DND-41 (cell line): ENCODE measurements at places on chromosomes 5 and 9.

GRCh38 chr5:147509710-147510651 is at the start of gene DPYSL3:
Gene DPYSL3, minus strand, starts transcription at chr5:147510068. Its CDS starts 210 bp downstream, at chr5:147509858.
- H3K4me3 ChIP-seq: no peak within 1 kb of the TSS
- no peaks in the 10 kb centered on the region for H3K27me3 ChIP-seq
- H3K27ac ChIP-seq: no peak within 1 kb of the TSS
- DNase-seq: no peak

- DNase-seq: no peak
- no peaks in the 10 kb centered on the region for H3K4me1 ChIP-seq
- H3K27me3 ChIP-seq: no peaks in the 10 kb centered on the region
- H3K4me3 ChIP-seq: no peak overlapping the region
- peaks cover 58% of the 10 kb centered on the region for H3K36me3 ChIP-seq
Measured at GRCh38 chr9:92349771-92350739, 24.3 kb downstream of the CENPP start.

DNA sequence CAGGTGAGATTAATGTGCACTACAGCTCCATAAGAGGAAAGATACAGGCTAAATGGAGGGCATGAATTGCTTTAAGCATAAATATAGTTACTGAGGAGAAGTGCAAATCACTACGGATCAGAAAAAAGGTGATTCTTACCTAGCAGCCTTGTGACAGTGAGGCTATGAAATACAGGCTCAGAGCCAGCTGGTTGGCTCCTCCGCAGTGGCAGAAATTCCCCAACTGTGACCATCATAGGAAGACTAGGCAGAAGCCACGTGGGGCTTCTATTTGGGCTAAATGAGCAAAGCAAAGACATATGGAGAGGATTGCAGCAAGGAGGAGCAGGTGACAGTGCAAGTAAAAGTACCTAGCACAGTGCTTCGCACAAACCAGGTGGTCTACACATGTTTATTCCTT is 40.5 kb downstream of the CDO1 start:
- no peaks in the 10 kb centered on the region for H3K4me1 ChIP-seq
- no peak overlapping the region for H3K27ac ChIP-seq
- H3K27me3 ChIP-seq: peaks cover 4% of the 10 kb centered on the region
- DNase-seq: no peak
- H3K36me3 ChIP-seq: no peaks in the 10 kb centered on the region

DNA sequence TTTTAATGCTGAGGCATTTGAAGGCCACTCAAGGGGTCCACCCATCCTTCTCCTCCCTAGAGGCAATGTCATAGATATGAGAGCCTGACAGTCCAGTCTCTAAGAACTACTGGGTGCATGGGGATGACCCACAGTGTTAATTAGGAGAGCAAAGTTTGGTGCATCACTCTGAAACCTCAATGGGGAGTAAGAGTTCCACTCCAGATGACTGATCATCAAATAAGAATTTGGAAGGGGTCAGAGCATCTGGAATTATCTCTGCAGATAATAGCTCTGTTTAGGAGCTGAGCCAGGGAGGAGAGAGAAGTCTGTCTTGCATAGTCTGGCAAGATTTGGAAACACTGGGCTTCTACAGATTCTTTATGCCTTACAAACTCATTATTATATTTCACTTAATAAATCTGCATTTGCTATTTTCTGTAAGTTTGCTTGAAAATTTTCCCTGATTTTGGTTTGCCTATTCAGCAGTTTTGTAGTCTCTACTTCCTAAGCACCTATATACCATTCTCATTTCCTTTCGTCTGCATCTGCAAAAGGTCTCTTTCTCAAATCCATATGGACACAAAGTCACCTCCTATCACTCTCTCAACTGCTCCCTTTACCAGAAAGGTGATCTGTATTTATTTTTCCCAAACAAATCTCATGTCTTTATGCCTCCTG is 27.7 kb downstream of the FGF10 start:
- no peaks in the 10 kb centered on the region for H3K27me3 ChIP-seq
- H3K4me3 ChIP-seq: no peak overlapping the region
- DNase-seq: no peak
- H3K4me1 ChIP-seq: no peaks in the 10 kb centered on the region

GRCh38 chr9:295576-295975 is 80.9 kb downstream of the DOCK8 start:
- H3K4me3 ChIP-seq: no peak overlapping the region
- no peaks in the 10 kb centered on the region for H3K27me3 ChIP-seq
- no peaks in the 10 kb centered on the region for H3K4me1 ChIP-seq
- no peak for DNase-seq
- peaks cover 85% of the 10 kb centered on the region for H3K36me3 ChIP-seq

- H3K4me3 ChIP-seq: no peak overlapping the region
- DNase-seq: no peak
- no peaks in the 10 kb centered on the region for H3K4me1 ChIP-seq
- H3K36me3 ChIP-seq: no peaks in the 10 kb centered on the region
- no peak overlapping the region for H3K27ac ChIP-seq
- H3K27me3 ChIP-seq: no peaks in the 10 kb centered on the region
Measured at GRCh38 chr5:59189472-59190244, 606.8 kb downstream of the RAB3C start.

GRCh38 chr5:122077366-122078115 is 518 bp downstream of the LOX start:
- peaks cover 7% of the 10 kb centered on the region; the same call in 1 of the 2 replicates for H3K36me3 ChIP-seq
- DNase-seq: no peak
- no peaks in the 10 kb centered on the region for H3K4me1 ChIP-seq
- H3K27me3 ChIP-seq: no peaks in the 10 kb centered on the region
- H3K4me3 ChIP-seq: no peak overlapping the region
